Heart left ventricle (tissue), 16 donors: ENCODE measurements at places on chromosomes 2 and 18. TPM values are rescaled to one million over a fixed set of nuclear protein-coding genes. Genes with fewer than 3 reads are reported as not detected.

DLX1 gene
- total RNA-seq, result not detected

CERKL gene
- total RNA-seq, result not detected

DNA sequence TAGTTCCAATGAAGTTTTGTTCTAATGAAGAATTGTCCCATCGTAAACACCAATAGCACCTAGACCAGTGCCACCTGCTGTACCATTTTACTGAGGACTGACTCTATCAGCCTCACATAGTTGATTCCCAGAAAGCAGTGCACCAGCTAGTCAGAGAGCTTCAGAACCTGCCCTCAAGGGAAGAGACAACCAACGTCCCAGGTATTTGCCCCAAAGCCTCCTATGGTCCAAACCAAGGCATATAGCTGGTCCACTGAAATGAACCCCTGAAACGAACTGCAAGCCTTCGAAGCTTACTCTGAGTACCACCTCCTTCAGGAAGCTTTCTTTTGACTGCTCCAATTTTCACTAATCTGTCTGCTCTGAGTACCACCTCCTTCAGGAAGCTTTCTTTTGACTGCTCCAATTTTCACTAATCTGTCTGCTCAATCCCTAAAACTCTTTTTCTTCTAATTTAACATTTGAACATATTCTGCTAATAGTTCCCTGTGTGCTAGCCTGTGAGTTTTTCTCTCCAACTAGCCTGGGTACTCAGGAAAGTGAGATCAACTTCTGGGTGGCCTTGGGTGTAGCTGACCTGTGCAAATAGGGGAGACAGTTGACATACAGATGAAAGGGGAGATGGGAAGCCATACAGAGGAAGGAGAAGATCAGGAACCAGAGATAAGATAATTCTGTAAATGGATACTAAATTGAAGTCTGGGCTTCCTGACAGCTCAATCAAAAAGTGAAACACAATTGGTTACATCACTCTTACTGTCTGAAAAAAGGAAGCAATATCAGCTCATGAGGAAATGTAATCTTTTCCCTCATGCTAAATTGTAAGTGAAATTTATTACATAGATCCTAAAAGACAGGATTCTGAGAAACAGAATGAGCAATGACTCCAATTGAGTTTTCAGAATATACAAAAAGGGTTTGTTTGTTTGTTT lies 33.5 kb upstream of the EML4 start:
- no peak for DNase-seq

CHPF gene
- total RNA-seq, result 169 TPM

DNA sequence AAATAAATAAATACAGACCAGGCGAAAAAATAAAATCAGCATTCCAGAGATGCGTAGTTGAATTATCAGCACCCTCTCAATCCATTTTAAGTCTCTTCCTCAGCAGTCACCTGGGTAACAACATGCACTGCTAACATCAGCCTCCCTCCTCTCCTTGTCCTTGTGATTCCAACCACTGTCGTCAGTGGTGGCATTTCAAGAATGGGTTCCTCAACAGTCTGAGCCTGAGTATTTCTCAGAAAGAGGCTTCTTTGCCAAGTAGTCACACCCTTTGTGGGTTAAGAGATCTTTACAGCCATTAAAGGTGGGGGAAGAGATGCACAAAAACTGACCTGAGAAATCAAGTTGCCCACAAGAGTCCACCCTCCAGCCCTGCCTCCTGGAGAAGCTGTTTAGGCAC lies 39.0 kb downstream of the NOL10 start:
- DNase-seq, result no peak

HRH4 gene
- total RNA-seq, result 0.16 TPM

DNA sequence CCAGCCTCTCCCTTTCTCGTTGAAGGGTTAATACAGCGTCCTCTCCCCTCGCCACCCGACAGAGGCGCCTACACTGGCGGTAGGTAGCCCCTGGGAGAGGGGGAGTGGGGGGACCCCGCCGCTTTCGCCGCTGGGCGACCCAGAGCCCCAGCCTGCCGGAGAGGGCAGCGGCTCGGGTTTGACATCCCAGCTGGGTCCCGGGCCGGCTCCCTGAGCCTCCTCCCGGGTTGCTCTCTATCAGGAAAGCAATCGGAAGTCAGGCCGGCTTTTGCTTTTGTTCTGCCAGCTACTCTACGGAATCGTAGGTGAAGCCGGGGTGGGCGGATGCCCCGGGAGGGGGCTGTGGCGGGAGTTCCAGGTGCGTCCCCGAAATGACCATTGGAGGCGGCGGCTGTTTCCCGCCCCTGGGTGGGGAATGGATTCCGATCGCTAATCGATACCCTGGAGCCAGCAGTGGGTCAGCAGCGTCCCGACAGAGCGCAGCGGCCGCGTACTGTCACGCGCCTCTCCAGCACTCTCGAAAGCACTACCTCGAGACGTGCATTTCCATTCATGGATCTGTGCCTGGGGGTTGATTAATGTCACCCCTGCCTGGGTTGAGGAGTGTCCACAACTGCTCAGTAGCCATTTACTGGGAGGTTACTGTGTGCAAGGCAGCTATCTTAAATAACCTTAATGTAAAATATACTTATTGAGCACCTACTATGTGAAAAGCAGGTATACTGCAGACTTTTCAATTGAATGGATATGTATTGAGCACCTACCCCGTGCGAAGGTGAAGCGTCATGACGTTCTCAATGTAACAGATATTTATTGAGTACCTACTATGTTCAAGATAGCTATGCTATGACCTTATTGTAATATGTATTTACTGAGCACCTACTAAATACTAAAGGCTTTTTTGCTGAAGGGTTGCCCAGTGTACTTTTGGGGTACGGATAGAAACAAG lies 1.1 kb downstream of the MAPK4 start:
- DNase-seq, result no peak

CXCR4 gene
- 4.9 TPM for total RNA-seq

- DNase-seq, result no peak
These were observed 3.7 kb downstream of the PLEK start for GRCh38 chr2:68368654-68369336.

TUBA4B gene
- total RNA-seq, result not detected

DNA sequence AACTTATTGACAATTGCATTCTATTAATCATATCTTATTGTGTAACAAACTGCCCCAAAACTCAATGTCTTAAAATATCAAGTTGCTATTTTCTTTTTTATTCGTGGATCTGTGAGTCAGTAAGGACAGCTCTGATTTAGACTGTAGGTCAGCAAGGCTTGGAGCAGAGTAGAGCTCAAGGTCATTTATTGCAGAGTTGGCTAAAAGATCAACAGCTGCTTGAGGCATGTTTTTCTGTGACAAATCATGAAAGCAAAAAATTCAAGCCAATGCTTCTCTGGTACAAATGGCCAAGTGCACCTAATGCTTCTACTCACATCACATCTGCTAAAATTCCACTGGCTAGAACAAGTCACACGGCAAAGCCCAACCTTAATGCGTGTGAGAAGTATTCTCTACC lies 497.7 kb upstream of the LRATD1 start:
- DNase-seq, result no peak

DNA sequence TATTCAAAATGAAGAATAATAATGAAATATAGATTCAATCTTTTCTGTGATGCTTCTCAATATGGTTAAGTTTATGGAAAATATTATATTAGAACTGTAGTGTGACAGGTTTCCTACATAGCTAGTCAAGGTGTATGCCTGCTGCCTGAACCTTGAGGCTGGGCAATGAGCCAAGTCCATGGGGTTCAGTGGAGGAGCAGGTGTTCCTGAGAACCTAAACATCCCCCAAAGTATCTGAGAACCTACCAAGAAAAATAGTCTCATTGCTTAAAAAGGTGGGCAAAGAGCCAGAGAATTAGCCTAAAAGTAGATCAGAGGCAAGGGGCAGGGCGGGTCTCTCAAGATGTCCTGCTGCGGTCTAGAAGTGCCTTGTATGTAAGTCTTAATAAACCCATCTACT lies 185.9 kb upstream of the SPHKAP start:
- no peak for DNase-seq

ALPG gene
- not detected for total RNA-seq

NXPH2 gene
- not detected for total RNA-seq

- DNase-seq, result no peak
These were observed 51.7 kb upstream of the EHBP1 start for GRCh38 chr2:62653582-62654422.
